ENCODE measurements at places on chromosomes 5 and 9.

DNA sequence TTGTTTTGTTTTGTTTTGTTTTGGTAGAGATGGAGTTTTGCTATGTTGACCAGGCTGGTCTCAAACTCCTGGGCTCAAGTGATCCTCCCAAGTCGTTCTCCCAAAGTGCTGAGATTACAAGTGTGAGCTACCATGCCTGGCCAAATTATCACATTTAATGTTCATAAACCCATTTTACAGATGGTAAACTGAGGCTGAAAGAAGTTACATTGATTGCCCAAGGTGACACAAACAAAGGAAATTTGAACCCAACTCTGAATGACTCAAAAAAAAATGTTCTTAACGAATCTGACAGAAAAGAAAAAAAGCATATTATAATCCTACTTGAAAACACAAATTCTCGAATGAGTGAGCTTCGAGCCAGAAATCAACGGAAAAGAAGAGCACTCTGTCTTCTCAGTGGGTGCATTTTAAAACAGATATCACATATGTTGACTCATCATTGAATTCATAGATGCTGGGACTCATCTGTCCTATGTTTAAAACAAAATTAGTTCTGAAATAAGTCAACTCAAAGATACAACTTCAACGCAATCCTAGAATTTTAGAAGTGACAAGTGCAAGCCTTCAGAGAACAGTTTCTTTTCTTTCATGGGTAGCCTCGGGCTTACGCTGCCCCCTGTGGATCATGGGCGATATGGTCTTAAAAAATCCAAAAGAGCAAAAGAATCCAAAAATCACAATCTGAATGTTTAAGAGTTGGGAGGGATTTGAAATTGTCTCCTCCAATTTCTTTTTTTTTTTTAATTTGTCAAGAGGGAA, 28.4 kb downstream of the TIMD4 start:
- DNase-seq = no peak

DNA sequence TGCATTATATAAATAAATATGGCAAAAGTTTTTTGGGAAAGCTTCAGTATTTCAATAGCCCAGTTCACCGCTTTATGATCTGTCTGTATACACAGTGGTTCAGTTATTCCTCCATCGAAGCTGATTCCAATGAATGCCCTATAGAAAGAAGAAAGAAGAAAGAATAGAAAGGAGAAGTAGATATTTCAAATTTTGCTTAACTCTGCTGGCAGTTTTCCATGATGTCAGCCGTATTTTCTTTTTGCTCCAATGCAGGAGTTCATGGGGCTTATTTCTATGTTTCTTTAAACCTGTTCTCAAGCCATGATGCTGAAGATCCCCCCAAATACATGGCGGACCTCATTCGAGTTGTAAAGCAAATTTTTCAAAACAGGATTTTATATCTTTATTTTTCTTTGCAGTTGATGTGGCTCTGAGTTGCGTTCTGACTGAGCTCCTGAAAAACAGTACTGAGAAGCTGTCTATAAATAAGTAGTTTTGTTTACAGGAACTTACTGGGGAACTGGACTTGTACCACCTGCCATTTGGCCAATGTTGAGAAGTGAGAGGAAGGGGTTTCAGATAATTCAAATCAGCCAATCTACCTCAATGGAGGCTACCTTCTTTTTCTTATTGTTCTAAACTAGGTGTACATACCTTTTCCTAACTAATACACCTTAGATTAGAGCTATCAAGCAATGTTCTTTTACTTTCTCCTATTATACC, 418.5 kb upstream of the MEF2C start:
- no peak for DNase-seq

GRCh38 chr9:76926846-76927245, 20.9 kb upstream of the PRUNE2 start:
- DNase-seq = no peak

DNA sequence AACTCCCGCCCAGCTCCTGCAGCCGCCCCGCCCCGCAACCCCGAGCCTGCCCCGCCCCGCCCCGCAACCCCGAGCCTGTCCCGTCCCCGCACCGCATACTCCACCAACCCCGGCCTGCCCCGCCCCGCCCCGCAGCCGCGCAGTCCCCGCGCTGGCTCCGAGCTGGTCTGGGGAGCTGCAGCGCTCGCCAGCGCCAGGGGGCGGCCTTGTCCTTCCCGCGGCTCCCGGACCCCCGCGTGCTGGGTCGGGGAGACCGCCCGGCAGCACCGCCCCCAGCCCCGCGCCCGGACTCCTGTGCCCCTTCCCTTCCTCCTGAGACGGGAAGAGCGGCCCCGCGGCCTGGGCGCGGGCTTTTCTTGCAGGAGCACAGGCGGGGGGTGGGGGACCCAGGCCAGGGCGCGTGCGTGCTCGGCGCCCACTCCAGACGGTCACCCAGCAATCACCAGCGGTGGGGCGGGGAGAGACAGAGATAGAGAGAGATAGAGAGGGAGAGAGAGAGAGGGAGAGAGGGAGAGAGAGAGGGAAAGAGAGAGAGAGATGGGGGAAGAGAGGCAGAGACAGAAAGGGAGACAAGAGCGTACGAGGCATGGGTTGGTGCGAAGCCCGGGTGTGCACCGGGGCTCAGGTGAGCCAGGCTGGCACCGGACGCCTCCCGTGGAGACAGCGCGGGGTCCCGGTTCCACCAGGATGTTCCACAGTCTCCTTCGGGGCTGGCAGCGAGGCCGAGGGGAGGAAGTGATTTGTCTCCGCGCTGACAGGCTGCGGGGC, 14.7 kb upstream of the TMEM250 start:
- DNase-seq = peak; percentile 68

DNA sequence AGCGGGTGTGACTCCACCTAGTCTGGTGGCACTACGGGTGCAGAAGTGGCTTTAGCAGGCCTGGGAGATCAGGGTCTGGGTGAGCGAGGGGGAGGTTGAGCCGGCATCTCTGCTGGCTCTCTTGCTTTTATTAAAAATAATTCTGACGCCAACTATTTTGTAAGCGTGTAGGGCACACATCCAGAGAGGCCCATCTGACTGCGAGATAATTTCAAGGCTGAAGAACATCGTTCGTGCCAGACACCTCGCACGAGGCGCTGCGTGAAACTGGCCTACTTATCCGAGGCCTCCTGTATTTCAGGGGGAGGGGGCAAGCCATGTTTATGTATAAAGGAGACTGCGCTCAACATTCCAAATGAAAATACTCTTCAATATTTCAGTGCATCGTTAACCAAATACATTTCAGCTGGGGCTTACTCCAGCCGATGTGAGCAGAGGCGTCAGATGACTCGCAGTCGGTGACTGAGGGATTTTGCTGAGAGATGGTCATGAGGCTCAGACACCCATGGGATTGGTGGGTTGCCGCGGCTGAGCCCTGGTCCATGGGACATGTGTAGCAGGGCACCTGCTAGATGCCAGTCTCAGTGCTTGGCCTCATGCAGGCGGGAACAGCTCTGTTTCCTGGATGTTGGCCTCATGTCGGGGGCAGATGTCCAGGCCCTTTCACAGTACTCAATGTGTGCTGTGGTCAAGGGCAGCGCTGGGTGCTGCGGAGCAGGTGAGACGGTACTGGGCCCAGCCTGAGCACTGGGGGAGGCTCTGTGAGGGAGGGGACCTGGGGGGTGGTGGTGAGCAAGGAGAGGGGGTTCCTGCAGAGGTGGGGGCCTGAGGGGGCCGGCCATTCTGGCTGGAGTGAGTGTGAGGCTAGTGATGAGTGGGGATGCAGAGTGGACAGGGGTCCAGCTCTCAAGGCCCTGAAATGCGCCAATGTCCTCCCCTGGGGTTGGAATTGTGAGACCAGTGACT, 201.5 kb downstream of the DAB2IP start:
- DNase-seq = no peak

GRCh38 chr9:99398241-99398640, 176.2 kb downstream of the SEC61B start:
- DNase-seq = no peak

DNA sequence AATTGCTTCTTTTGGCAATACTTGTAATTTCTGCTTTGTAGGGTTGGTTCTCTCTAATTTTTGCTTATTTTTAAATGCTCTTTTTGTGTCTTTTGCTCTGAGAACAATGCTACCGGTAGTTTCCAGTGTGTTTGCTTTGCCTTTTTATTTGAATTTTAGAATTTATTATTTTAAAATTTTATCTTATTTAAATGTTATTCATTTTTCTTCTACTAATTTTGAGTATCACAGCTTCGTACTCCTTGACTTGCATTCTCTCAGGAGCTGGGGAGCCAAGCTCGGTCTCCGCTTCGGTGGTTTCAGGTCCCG, 45.9 kb downstream of the ANXA2R start:
- DNase-seq = no peak

DNA sequence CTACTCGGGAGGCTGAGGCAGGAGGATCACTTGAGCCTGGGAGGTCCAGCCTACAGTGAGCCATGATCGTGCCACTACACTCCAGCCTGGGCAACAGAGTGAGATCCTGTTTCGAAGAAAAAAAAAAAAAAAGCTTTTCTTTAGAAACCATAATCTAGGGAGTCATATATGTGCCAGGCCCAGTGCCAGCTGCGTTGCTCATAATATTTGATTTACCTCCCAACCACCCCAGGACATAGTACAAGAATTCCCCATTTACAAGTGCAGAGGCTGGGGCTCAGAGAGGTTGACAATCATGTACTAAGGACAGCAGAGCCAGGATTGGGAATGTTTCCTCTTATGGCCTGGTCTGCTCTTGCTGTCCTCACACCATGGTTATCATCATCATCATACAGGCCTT, 25.1 kb upstream of the TRIM14 start:
- DNase-seq = no peak

DNA sequence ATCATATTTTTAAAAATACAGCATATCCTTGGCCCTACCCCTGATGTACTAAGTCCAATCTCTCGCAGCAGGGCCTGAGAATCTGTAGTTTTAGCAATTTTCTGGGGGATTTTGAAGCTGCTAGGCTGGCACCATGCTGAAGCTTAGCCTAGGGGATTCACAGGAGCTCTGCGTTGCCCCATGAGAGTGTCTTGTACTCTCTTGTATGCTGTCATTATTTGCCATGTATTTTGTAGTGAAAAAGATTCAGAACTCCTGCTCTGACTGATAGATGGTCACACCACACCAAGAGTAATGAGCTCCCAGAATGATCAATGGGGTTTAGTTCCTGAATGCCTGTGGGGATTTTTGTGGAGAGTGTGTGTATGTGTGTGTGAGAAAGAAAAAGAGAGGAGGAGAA, 20.7 kb upstream of the TRMT10B start:
- no peak for DNase-seq

GRCh38 chr5:141437221-141437620, 6.9 kb downstream of the PCDHGA12 start:
- no peak for DNase-seq

DNA sequence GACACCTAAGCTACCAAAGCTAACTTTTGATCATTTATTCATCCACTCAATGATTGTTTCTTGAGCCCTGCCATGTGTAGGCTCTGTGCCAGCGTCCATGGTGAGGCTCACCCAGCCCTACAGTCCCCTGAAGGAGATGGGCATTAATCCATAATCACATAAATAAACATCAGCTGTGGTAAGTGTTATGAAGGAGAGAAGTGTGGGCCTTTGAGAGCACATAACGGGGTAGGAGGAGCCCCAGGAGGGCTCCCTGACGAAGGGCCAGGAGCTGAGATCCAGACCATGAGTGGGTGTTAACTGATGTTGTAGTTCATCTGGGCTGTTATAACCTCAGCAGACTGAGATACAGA, 53.9 kb upstream of the AFAP1L1 start:
- DNase-seq = peak; percentile 55

- no peak for DNase-seq
These were observed 259.4 kb upstream of the VLDLR start for GRCh38 chr9:2362150-2362549.

- DNase-seq = no peak
These were observed 95.0 kb upstream of the EFNA5 start for GRCh38 chr5:107765805-107766063.

- no peak for DNase-seq
These were observed 153.5 kb downstream of the MAT2B start for GRCh38 chr5:163658702-163659567.

GRCh38 chr5:115490596-115490995, 54.0 kb downstream of the FEM1C start:
- no peak for DNase-seq

- DNase-seq = peak; percentile 74
These were observed 81.1 kb upstream of the TNFAIP8 start for GRCh38 chr5:119274767-119275130.

DNA sequence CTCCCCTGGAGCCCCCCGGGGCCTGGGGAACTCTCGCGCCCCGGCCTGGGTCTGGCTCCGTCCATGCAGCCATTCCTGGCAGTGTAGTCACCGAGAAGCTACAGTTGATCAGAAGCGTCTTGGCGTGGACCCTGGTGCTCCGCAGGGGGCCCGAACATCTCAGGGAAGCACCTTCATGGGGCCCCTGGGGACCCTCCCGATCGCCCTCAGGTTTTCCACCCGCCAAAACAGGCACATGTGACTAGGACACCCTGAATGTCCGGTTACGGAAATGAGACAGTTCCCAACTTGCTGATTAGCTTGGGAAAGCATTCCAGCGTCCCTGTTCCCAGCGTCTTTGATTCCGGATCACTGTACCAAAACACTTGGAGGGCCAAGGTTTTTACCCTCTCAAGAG, 472 bp downstream of the FBXO4 start:
- no peak for DNase-seq

- DNase-seq = no peak
These were observed 228.9 kb downstream of the FGF10 start for GRCh38 chr5:44160369-44160768.

DNA sequence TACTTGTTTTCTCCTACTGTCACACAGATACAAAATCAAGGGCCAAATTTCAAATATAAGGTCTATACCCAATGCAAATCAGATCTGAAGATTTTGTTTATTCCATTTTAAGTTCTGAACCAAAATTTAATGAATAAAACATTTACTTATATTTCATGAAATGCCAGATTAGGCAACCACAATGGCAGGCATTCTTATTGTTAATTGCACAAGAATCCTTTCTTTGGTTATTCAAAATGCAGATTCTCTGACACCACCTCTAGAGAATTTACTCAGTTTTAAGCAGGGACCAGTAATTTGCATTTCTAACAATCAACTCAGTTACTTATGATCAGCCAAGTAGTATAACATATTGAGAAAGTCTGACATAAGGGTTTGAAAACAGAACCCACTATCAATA, 972.4 kb upstream of the ACO1 start:
- peak; percentile 20 for DNase-seq

DNA sequence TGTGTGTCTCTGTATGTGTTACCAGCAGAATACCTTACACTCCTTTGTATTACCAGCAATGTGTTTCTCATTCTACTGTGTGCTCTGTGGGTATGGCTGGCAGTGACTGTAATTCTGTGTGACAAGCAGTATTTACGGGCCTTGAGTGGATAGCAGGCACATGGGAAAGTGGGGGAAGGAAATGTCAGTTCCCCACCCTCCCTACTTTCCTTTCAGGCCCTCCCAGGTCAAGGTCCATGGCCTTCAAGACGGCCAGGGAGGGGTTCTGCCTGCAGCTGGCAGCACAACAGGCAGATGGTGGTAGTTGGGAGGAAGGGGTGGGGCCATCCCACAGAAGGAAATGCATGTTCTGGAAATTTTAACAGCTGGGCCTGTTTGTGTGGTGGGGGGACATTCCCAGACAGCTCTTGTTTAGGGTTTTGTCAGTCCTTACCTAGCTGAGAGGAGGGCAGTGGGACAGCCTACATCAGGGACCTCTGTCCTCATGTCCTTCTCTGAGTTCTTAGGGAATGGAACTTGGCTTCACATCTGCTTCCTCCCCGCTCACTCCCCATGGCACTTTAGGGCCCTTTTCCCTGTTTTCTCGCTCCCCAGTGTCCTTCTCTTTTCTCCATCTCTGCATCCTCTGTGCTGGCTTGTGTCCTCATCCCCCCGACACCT, 14.6 kb upstream of the TNIP1 start:
- DNase-seq = peak; percentile 22

All from astrocyte of the hippocampus (primary cell).